T47D (cell line): ENCODE measurements at places on chromosomes 5 and 9.

GRCh38 chr5:10611290-10611689, 47.4 kb downstream of the ANKRD33B start:
- no peak for DNase-seq

DNA sequence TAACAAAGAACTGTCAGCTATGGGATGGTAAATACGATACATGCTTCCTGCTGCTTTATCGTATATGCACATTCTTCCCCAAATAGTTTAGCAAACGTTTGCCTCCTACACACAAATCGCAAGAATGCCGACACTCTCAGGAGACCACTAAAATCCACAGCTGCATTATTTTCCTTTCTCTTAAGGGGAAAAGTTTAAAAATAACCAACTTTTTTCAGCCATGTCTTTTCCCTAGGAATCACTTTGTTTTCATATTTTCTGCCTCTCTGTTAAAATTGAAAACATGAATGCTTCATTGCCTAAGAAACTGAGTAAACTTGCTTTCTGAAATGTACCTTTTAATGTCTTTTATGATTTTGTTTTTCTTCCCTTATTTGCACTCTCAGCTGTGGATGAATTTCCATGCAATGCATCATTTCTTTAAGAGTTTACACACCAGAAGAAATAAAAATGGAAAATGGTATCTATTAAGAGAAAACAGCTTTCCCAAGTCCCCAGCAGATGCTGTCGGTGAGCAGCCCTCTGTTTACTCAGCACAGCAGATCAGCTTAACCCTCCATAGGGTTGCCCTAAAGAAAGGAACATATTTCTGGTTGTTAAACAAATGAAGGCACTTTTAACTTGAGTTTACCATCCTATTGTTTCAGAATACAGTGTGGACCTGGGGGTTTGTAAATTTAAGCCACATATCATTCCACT, 66.2 kb downstream of the IZUMO3 start:
- no peak for DNase-seq

GRCh38 chr5:58451732-58452565, 7.9 kb downstream of the PLK2 start:
- no peak for DNase-seq

GRCh38 chr5:154811653-154812465, 38.5 kb downstream of the FAXDC2 start:
- peak; percentile 74 for DNase-seq

DNA sequence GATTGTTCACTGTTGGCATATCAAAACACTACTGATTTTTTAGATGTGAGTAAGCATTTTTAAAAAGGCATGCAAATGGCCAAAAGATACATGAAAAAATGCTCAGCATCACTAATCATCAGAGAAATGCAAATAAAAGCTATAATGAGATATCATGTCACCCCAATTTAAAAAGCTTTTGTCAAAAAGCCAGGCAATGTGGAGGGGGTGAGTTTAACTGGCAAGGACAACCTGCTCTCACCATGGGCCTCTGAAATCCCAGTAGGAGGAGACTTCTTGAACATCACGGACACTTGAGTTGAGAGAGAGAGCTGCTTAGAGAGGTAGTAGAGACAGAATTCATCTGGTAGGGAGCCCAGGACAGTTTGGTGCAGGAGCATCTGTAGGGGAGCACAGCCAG, 347.1 kb upstream of the MPDZ start:
- no peak for DNase-seq

DNA sequence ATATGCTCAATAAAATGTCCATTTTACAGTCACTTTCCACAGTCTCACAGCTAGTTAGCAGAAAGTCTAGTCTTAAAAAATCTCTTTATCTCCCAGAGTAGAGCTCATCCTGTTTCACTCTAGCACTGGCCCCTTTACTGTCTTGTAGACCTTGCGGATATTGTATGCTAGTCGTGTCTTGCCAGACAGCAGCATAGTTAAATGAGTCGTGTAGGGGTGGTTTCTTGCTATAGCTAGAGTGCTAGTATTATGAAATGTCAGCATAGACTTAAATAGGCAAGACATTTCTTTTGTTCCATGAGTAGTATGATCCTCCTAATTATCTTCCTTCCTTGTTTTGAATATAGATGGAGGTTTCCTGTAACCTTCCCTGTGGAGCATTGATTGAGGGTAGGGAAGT, 77.4 kb downstream of the C7 start:
- DNase-seq: no peak
